Ovary (tissue), 10 donors: ENCODE measurements at places on chromosomes 3 and 15. TPM values are rescaled to one million over a fixed set of nuclear protein-coding genes. Genes with fewer than 3 reads are reported as not detected.

- peak; percentile 25 for DNase-seq
Observed at GRCh38 chr3:112793326-112794081, 53.2 kb downstream of the CD200R1L start.

GRCh38 chr15:32781781-32782180, 64.0 kb downstream of the GREM1 start:
- no peak for DNase-seq

- DNase-seq = no peak
Observed at GRCh38 chr3:14209581-14210289, 31.1 kb downstream of the LSM3 start.

TMEM108 gene
- 0.84 TPM for total RNA-seq

DNA sequence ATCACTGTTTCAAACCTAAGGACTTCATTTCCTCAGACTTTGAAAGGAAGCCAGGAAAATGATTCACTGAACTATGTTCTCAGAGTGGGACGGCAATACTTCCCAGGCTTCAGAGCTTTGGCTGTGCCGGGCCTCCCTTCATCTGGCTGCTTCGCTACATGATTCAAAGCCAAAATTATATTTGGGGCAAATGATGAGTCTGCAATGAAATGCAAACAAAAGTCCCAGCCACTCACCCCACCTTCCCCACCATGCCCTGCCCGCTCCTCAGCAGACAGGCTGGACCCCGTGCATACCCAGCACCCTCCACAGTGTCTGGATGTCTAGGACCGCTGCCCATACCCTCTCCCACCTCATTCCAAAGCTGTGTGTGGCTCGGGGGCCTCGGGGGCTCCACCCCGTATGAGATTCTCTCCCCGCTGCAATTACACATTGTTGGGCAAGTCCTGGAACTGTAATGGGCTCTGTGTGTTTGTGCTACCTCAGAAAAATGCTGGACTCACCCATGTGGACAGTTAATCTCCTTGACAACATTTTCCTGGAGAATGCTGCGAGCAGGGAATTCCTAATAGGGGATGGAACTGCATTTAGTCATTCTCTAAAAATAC, 32.2 kb downstream of the ATP10A start:
- peak; percentile 50 for DNase-seq

CLDN1 gene
- total RNA-seq = 1.8 TPM

- no peak for DNase-seq
Observed at GRCh38 chr3:186143250-186143649, 34.4 kb upstream of the ETV5 start.

- DNase-seq = no peak
Observed at GRCh38 chr3:40951636-40952035, 247.7 kb upstream of the CTNNB1 start.

GRCh38 chr15:93173369-93173768, 84.4 kb upstream of the RGMA start:
- DNase-seq = no peak

CFAP20DC gene
- total RNA-seq = 0.99 TPM

DNA sequence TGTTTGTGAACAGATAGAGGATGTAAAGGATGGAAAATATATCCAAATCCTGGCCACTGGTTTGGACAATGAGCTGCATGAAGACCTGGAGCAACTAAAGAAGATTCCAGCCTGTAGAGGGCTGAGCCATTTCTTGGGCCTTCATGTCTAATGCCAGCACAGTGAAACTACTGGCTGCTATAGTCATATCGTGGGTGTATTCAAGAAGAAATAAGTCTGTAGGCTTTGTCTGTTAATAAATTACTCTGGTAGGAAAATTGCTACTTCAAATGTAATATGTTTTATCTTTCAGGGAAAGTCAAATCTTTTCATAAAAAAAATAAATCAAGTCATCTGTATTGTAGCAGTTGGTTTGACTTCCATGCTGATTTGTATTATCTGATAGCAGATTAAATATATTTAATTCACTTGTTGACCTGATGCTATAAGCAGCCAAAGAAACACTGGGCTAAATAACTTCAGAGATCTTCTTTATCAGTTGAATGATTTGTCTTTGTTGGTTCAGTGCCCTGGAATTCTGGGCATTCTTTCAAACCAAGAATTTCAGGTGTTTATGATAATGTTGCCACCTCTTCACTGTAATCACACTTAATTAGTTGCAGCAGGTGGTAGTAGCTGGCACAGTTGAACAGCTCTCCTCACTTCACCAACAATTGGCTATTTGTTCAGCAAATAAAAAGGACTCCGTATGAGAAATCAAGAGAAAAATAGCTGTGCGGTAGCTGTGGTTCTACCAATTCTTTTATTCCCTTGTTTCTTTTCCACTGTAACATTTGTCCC, 1109.5 kb downstream of the NSUN3 start:
- no peak for DNase-seq

GRCh38 chr3:127800508-127800907, 21.8 kb downstream of the MGLL start:
- DNase-seq = no peak

- no peak for DNase-seq
Observed at GRCh38 chr15:82135638-82136037, 89.8 kb upstream of the MEX3B start.

CLN6 gene
- 12.0 TPM for total RNA-seq
